Glomerular endothelial cell (primary cell): ENCODE measurements at places on chromosomes 4 and X. TPM values are rescaled to one million over a fixed set of nuclear protein-coding genes. Genes with fewer than 3 reads are reported as not detected.

Gene RTL9
- total RNA-seq: not detected in 2 replicates

DNA sequence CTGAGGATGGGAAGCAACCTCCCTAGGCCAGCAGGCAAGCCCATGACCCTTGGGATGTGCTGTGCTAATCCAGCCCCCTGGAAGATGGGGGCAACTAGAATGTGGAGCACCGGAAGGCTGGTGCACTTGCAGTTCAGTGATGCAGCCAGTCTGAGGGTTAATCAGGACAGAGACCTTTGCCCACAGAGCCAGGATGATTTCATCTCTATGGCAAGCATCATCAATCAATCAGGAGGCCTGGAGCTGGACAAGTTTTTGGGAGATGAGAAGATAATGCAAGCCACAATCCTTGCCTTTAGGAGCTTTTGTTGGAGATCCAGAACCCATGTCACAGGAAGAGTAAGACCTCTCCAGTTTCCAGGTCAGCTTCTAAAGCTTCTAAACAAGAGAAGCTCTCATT lies 15.4 kb upstream of the MSN start:
- no peak for DNase-seq

GRCh38 chr4:161203865-161204264 lies 959.9 kb downstream of the FSTL5 start:
- DNase-seq: no peak

GRCh38 chr4:121462660-121463261 lies 81.9 kb upstream of the QRFPR start:
- peak; percentile 45 for DNase-seq

Gene AVPR2
- not detected in 2 replicates for total RNA-seq

DNA sequence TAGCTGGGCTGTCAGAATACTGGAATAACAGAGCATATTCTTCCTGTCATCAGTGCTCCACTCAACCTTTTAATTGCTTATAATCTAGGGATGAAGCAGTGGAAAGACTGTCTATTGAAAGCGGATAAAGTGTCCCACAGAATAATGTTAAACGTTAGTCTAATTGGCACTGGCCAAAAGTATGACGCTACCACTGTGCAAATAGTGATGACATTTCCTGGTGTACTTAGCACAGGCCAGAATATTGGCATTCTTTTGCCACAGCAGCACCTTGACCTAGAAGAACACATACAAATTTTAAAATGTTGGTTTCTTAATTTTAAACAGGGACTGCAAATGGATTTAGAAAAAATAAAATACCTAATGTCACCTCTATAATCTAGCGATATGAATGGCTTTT lies 635.2 kb upstream of the SPANXN1 start:
- no peak for DNase-seq

DNA sequence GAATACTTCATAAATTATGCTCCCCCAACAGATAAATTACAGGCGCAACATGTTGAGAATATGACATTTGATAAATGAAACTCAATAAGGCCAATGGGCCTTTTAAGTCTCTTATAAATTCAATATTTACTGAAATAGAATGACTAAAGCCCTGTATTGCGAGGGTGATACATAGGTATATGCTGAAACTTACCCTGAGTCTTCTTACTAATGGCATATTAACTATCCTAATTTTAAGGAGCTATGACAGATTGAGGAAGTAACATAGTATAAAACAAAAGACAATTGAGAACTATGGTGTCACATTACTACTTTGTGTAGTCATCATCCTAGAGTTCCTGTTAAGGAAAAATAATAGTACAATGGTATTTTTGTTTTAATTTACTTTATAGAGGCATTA lies 440.7 kb downstream of the IL15 start:
- DNase-seq: no peak

Gene FAM114A1
- 122 and 174 TPM in 2 replicates for total RNA-seq

DNA sequence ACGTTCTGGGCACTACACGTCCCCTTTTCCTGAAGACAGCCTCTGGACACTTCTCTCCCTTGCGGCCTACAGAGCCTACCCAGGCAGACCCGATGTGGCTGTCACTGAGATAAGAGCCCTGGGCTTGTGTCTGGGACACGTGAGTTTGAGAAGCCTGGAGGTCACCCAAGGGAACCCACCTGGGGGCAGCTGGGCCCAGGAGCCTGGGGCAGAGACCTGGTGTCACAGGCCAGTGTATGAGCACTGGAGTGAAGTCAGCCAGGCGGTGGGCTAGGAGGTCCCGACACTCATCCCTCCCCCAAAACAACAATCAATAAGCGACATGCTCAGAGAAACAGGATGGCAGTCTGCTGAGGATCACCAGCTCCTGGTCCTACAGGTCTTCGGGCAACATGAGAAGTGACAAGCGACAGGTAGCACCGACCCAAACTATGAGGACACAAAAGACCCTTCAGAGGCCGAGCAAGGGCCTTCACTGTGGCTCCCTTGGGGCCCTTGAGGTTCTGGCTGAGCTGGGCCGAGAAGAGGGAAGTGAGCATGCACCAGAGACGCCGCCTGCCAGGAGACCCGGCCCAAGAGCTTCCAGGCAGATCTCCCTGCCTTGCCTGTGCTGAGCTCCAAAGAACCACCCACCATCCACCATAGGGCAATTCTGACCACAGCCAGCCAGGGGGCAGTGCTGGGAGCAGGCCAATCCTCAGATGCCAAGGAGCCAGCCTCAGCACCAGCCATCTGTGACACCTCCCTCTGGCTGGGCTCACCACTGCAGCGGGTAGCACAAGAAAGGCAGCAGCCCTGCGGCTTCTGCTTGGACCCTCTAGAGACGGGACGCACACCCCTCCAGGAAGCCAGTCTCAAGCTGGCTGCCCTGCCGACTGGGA lies 11.0 kb upstream of the DUSP9 start:
- no peak for DNase-seq

- DNase-seq: no peak
Measured at GRCh38 chrX:47500554-47500953, 17.5 kb upstream of the ZNF41 start.

GRCh38 chrX:16946361-16946964 lies at the start of gene REPS2:
TSS of gene REPS2 (plus strand) at chrX:16946658. CDS start at chrX:16946862, 204 bp downstream.
- DNase-seq: no peak

DNA sequence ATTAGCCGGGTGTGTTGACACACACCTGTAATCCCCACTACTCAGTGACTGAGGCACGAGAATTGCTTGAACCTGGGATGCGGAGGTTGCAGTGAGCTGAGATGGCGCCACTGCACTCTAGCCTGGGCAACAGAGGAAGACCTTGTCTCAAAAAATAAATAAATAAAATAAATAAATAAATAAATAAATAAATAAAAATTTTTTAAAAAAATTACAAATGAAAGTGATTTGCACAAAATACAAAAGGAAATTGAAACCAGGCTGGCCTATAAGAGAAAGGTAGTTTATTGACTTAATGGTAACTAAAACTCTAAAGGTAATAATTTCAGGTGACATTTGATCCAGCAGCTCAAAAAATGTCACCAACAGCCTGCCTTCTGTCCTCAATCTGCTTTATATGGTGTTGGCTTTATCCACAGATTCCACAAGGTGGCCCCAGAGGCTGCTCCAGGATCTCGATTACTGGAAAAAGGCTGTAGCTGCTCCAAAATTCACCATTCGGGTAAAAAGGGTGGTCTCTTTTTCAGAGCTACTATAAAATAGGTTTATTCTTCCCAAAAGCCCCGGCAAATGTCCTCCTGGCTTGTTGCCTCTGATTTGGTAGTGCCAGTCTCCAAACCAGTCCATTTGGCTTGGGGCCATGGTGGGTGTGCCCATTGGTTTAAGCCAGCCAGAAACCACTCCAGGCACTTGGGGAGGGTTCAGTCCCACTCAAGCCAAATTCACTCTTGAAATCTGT lies 61.4 kb upstream of the TRIM2 start:
- DNase-seq: peak; percentile 60

DNA sequence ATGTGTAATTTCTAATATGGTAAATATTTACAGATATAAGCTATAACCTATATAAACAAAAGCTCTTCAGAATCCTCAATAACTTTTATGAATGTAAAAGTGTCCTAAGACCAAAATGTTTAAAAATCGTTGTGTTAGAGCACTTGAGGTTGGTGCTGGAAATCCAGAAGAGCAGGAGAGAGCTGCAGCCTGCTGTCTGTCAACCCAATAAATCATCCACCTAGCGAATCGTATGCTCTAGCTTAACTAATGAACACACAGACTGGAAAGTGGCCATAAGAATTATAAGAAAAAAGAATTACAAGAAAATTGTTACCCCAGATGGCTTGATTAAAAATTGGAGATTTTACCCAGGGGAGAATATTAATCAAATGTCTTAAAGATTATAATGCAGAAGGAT lies 17.0 kb downstream of the CFAP97 start:
- DNase-seq: no peak

- DNase-seq: no peak
Measured at GRCh38 chrX:83416273-83416672, 91.8 kb upstream of the POU3F4 start.

- DNase-seq: no peak
Measured at GRCh38 chr4:183612329-183613250, 46.4 kb downstream of the RWDD4 start.

- no peak for DNase-seq
Measured at GRCh38 chrX:51484616-51485015, 11.8 kb downstream of the NUDT11 start.

Gene UCP1
- total RNA-seq: not detected in 2 replicates

Gene CXorf66
- not detected in 2 replicates for total RNA-seq

DNA sequence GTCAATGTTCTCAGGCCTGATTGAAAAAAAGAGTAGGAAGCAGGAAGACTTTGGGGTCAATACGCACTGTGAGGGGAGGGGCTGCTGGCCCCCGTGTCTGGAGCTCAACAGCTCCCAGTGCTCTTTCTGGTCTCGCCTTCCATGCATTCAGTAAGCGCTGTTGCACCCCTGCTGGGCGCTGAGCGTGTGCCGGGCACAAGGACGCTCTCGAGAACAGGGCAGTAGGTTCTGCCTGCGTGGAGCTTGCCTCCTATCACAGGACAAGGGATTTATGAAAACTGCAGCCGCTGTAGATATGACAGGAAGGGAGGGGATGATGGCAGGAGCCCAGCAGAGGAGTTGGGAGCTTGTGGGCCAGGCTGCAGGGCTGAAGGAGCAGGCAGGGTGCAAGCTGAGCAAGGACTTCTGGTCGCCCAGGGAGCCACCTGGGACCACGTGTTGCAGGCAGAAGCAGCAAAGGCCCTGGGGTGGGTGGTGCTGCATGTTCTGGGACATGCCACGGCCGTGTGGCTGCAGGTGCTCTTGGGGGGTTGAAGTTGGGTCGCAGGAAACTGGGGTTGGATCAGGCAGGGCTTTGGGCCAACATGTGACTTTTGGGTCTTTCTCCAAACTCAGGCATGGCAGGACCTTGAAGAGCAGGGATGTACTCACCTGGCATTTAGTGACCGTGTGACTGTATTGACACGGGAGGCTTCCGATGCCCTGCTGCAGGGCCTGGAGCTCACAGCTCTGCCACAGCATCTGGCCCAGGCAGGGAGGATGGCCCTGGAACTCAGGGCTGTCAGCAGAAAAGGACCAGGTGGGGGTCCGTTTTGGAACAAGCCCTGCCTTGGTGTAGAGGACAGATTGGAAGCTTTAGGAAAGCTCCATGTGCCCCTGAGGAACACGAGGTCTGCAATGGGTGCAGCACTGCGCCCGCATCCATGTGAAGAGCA lies 97.9 kb downstream of the CPZ start:
- no peak for DNase-seq

- DNase-seq: no peak
Measured at GRCh38 chrX:123454712-123455431, 270.8 kb downstream of the GRIA3 start.

- no peak for DNase-seq
Measured at GRCh38 chrX:139158256-139158655, 372.3 kb upstream of the F9 start.

Gene XAGE1B
- not detected in 2 replicates for total RNA-seq

Gene TSPAN7
- 4.7 and 13.5 TPM in 2 replicates for total RNA-seq

- DNase-seq: no peak
Measured at GRCh38 chr4:133808151-133808550, 393.4 kb downstream of the PABPC4L start.

- peak; percentile 23 for DNase-seq
Measured at GRCh38 chrX:153667956-153668396, 5.6 kb downstream of the PNCK start.

- no peak for DNase-seq
Measured at GRCh38 chrX:104854790-104855340, 288.9 kb downstream of the IL1RAPL2 start.

GRCh38 chrX:135000516-135000915 lies 9.7 kb downstream of the SMIM10 start:
- no peak for DNase-seq

DNA sequence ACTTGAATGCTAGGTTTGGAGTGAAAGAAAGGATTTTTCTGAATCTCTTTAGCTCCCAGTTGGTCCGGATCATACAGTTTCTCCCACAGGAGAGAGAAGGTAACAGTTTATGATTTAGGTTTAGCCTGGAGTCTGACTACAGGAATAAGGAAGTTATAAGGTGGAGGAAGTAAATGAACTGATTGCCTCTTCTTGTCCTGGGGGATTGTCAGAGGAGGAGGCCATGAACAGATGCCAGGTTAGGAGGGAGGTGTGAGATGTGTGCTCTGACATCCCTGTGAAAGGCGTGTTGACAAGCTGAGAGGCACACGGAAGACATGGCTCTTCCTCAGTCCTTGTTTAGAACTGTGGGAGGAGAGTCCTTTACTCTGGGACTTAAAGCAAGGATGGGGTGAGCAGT lies 64.4 kb downstream of the CHRNA9 start:
- DNase-seq: no peak

Gene PHEX
- total RNA-seq: 0.41 and 1.2 TPM in 2 replicates

Gene RENBP
- total RNA-seq: 19.0 and 23.7 TPM in 2 replicates

Gene PLAC8
- total RNA-seq: 0.10 and 0.18 TPM in 2 replicates

DNA sequence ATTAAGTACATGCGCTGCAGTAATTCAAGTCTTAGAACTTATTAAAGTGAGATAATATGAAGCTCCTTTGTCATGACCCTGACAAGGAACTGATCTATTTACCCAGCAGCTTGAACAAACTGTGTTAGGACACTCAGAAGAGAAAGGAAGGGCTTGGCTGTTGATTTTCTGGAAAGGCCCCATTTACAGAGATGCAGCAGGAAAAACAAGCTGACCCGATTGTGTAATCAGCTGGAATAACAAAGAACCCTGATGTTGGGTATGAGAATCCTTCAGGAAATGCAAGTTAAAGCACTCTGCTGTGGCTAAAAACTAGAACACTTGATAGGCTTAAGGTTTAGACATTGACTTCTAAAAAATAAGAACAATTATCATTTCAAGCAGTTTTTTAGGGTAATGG lies 64.8 kb downstream of the TBC1D9 start:
- DNase-seq: peak; percentile 37

Gene DNASE1L1
- total RNA-seq: 71.8 and 97.7 TPM in 2 replicates

DNA sequence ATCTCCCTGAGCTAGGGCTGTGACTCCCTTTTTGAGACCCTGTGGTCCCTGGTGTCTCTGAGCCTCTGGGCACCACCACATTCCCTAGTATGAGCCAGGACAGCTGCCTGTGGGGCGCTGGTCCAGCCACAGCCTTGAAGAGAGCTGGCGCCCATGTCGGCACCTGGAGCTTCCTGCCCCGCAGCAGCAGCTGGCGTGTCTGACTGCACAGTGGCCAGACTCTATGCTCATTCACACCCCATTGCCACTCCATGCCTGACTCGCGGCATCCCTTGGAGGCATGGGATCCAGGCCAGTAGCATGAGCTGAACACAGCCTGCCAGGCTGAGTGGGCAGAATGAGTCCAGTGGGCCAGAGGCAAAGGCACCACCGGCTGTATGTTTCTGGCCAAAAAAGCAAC lies 8.3 kb upstream of the SPP1 start:
- DNase-seq: no peak

GRCh38 chr4:113760094-113760794 lies 1.3 kb downstream of the CAMK2D start:
- DNase-seq: no peak

Gene TXK
- 0.18 and 0.87 TPM in 2 replicates for total RNA-seq

Gene SMR3B
- not detected in 2 replicates for total RNA-seq

GRCh38 chr4:94455081-94455480 lies 3.3 kb downstream of the PDLIM5 start:
- DNase-seq: no peak

GRCh38 chr4:11534623-11535302 lies 106.1 kb upstream of the HS3ST1 start:
- DNase-seq: no peak
